AG20443 (cell line): ENCODE measurements at places on chromosomes 12 and 14.

GRCh38 chr12:93292731-93293566 is 84.8 kb upstream of the NUDT4 start:
- no peak for DNase-seq

GRCh38 chr12:128008341-128008740 is 258.6 kb upstream of the TMEM132C start:
- DNase-seq, result no peak

- DNase-seq, result no peak
Observed at GRCh38 chr12:75784591-75784990, 247.0 kb downstream of the PHLDA1 start.

DNA sequence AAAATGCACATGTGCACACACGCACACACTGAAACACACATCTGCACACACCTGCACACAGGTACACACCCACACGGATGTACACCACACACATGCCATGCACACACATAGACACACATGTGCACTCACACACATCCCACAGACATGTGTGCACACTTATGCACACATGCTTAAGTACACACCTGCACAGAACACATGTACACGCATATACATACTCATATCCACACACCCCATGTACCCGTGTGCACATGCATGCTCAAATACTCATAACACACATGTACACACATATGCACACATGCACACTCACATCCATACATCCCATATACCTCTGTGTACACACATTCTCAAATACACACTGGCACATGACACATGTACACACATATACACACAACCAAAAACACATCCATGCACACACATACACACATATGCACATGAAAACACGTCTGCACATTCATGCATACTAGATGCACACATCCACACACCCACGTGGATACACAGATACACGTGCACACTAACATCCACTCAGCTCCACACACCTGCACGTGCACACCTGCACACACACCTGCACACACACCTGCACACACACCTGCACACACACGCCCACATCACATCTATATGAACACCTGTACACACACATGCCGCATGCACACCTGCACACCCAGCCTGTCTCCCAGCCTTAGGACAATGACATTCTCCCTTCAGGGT is 336.7 kb downstream of the ADGRD1 start:
- no peak for DNase-seq

GRCh38 chr14:103393676-103394626 is 8.7 kb downstream of the MARK3 start:
- DNase-seq, result peak; percentile 64

- no peak for DNase-seq
Observed at GRCh38 chr14:91249841-91250616, 5.5 kb upstream of the GPR68 start.

GRCh38 chr14:89503431-89503996 is 86.5 kb upstream of the FOXN3 start:
- no peak for DNase-seq

DNA sequence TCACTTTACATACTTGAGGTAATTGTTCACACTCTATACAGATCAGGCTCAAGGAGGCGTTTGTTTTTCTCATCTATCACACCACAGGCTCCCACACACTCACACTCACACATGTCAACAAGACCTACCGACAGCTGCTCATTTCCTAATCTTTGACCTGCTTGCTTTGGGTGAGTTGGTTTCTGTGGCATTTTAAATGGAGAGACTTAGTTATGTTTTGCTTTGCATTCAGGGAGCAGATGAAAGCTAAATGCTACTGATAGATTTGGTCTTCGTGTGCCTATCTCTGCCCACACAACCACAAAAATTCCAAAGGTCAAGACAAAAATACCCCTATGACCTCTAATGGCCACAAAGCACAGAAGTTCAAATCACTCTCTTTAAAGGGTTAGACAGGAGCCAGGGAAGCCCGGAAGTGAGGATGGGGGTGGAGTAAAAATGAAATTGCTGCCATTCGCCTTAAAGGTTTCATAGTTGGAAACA is 203.5 kb upstream of the G2E3 start:
- DNase-seq, result no peak

DNA sequence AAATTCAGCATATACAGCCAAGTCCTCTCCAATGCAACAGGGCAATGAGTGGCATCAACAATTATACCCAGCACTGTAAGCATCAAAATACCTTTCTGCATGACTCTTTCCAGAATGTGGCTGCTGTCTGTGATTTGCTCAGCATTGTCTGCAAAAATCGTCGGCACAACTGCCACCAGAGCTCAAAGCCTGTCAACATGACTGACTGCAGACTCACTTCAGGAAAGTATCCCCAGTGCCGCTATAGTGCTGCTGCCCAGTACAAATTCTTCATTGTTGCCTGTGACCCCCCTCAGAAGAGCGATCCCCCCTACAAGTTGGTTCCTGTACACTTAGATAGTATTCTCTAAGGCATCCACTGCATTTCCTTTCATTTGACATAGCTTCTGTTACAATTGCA is 735 bp downstream of the RNASE6 start:
- DNase-seq, result no peak

DNA sequence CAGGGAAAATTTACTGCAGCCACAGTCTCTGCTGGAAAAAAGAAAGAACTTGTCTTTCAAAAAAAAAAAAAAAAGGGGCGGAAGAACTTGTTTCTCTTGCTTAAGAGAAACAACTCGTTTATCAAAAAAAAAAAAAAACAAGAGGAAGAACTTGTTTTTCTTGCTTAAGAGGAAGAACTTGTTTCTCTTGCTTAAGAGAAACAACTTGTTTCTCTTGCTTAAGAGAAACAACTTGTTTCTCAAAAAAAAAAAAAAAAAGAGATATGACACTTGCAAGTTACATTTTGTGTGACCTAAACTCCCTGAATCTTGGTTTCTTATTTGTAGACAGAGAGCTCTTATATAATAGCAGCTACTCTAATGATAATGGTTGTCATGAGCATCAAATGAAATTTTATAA is 44.7 kb upstream of the USP15 start:
- no peak for DNase-seq
